ENCODE measurements at places on chromosomes 1 and 21. TPM values are rescaled to one million over a fixed set of nuclear protein-coding genes. Genes with fewer than 3 reads are reported as not detected.

Gene CTPS1
- 80.1 TPM for total RNA-seq

Gene PGLYRP3
- not detected for total RNA-seq

Gene DTL
- total RNA-seq: 18.8 TPM

Gene MARK1
- total RNA-seq: 0.32 TPM

Gene C1orf53
- 7.0 TPM for total RNA-seq

Gene OR2L2
- total RNA-seq: not detected

Gene IFI16
- total RNA-seq: 2.6 TPM

Gene LIPI
- not detected for total RNA-seq
